Naive thymus-derived CD8-positive, alpha-beta T cell (primary cell): ENCODE measurements at places on chromosomes 3 and 15.

- no peak for DNase-seq
These were observed 14.9 kb upstream of the TBC1D23 start for GRCh38 chr3:100245927-100246326.

DNA sequence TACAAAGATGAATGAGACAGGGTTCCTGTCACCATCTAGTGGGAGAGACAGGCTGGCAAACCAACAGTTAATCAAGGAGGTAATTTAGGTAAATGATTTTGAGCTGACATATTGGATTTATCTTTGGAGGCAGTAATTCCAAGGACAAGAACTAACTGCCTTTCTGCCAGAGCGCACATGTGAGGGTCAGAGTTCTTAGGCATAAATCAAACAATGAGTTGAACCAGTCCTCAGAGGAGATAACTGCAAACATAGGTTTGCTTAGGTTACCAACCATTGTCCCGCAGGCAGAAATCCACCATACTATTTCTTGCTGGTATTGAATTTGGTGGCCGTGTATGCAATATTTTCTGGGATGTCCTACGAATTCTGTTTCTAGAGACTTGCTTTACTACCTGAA is 14.2 kb upstream of the PPP1R2 start:
- DNase-seq = no peak

DNA sequence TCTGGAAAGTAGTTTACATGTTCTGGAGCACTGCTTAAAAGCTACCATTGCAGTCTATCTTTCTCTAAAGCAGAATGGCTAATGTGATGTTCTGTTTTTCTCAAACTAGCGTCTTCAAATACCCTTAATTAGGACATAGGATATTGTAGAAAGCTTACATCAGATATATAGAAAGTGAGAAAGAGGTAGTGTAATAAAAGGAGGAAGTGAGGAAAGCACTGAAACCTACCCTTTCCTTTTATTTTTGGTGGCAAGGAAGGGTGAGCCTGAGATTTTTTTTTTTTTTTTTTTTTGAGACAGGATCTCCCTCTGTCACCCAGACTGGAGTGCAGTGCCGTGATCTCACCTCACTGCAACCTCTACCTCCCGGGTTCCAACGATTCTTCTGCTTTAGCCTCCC is 9.4 kb downstream of the SENP2 start:
- no peak for DNase-seq

DNA sequence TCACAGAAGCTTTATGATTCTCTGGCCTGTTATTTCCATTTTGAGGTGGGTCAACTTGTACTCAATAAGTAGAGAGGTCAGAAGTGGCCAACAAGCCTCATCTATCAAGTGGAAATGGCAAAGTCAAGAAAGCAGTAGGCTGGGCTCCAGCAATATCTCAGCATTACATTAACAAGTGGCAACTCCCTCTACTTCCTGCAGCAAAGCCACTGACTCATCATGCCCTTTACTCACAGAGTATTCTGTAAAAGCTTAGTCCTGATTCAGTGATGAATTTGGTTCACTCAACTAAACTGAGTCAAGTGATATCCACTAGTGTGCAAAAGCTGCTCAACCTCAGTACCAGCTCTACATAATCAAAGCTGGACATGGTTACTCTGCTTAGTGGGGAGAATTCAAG is 954.6 kb downstream of the EPHA3 start:
- DNase-seq = no peak

- no peak for DNase-seq
These were observed 118.3 kb upstream of the GALNT15 start for GRCh38 chr3:16056217-16056616.

GRCh38 chr3:177350121-177350520 is 152.8 kb upstream of the TBL1XR1 start:
- no peak for DNase-seq

DNA sequence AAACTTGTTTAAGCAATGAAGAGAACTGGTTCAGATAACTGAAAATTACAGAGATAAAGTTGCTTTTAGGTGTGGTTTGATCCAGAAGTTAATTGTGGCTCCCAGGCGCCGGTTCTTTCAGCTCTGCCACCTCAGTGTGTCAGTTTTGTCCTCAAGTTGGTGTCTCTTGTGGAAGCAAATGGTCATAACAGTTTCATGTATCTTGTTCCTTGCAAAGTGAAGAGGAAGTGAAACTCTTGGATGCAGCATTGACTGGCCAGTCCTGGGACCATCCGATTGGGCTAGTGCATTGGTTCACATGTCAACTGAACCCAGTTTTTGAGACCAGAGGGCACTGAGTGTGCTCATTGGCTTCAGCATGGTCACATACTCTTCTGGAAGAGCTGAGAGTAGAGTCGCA is 181.4 kb upstream of the GRM7 start:
- DNase-seq = no peak

- no peak for DNase-seq
These were observed 2.8 kb upstream of the CCR3 start for GRCh38 chr3:46239301-46239938.

DNA sequence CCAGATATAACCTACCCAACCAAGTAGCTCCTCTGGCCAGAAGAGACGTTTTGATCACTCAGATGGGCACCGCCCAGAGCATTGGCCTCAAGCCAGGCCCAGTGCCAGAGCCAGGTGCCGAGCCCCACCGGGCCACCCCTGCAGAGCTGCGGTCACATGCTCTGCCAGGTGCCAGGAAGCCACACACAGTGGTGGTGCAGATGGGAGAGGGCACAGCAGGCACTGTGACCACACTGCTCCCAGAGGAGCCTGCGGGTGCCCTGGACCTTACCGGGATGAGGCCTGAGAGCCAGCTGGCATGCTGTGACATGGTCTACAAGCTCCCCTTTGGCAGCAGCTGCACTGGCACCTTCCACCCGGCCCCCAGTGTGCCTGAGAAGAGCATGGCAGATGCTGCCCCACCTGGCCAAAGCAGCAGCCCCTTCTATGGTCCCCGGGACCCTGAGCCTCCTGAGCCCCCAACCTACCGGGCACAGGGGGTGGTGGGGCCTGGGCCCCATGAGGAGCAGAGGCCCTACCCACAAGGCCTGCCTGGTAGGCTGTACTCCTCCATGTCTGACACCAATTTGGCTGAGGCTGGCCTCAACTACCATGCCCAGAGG is 19.1 kb upstream of the APEH start:
- no peak for DNase-seq

- DNase-seq = peak; percentile 60
These were observed 107.2 kb upstream of the RASGRP1 start for GRCh38 chr15:38671675-38672254.
